ENCODE measurements at places on chromosomes 6 and 20. TPM values are rescaled to one million over a fixed set of nuclear protein-coding genes. Genes with fewer than 3 reads are reported as not detected.

SGK1 gene
- total RNA-seq, result 79.5 TPM

SUMO4 gene
- 4.8 TPM for total RNA-seq

SNAP91 gene
- 0.52 TPM for total RNA-seq

TMEM242 gene
- 7.8 TPM for total RNA-seq

VGLL2 gene
- total RNA-seq, result not detected

HAO1 gene
- total RNA-seq, result not detected

RIPPLY2 gene
- not detected for total RNA-seq

TAB2 gene
- 35.5 TPM for total RNA-seq

TMEM244 gene
- total RNA-seq, result not detected

C4B gene
- 0.39 TPM for total RNA-seq

ID4 gene
- total RNA-seq, result 11.9 TPM

MCM3 gene
- 47.7 TPM for total RNA-seq

HMGN3 gene
- 40.6 TPM for total RNA-seq

PPP1R18 gene
- total RNA-seq, result 67.1 TPM

POU5F1 gene
- not detected for total RNA-seq

PCK1 gene
- not detected for total RNA-seq

SCRT2 gene
- total RNA-seq, result not detected

TMEM170B gene
- 1.0 TPM for total RNA-seq

NECAB3 gene
- 27.0 TPM for total RNA-seq

MOXD1 gene
- 16.0 TPM for total RNA-seq

CGA gene
- not detected for total RNA-seq

SOBP gene
- total RNA-seq, result 1.0 TPM

CCN2 gene
- total RNA-seq, result 135 TPM

CABLES2 gene
- 3.7 TPM for total RNA-seq

WASF1 gene
- 10.2 TPM for total RNA-seq

RHAG gene
- not detected for total RNA-seq

ACAT2 gene
- total RNA-seq, result 87.9 TPM

MCHR2 gene
- not detected for total RNA-seq

SLC22A2 gene
- total RNA-seq, result not detected

MLIP gene
- not detected for total RNA-seq

ZNF831 gene
- total RNA-seq, result not detected

JPH2 gene
- total RNA-seq, result 0.16 TPM

SCUBE3 gene
- 0.16 TPM for total RNA-seq

ATG5 gene
- 20.6 TPM for total RNA-seq

MYLK2 gene
- total RNA-seq, result 0.72 TPM

PRR18 gene
- not detected for total RNA-seq

KCNB1 gene
- under 0.01 TPM for total RNA-seq

ECT2L gene
- total RNA-seq, result not detected
